ENCODE measurements at places on chromosomes 3 and 15.

DNA sequence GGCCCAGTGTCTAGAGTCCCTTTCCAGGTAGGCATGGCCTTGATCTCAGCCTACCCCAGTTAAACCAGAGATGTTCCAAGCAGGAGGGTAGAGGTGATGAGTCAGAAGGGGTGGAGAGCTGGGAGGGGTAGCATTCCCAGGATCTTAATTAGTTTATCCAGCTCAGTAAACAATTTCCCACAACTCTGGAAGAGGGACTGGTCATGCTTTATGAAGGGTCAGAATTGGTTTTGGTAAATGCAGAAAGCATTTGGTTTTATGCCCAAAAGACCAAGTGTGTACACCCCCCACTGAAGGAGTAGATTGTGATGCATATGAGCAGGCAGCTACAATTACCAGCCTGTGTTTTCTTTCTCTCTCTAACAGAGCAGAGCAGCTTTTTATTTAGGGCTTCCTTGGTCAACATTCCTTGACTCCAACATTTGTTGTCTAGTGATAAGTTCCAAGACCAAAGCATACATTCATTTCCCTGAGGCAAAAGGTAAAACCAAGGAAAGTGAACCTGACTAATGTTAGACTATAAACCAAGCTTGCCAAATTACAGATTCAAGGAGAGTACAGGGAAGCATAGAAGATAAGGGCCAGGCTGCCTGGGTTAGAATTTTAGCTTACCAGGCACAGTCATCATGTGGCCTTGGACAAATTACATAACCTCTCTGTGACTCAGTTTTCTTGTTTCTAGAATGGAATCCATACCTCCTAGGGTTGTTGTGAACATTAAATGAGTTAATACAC lies 17.6 kb downstream of the EXOSC7 start:
- no peak for DNase-seq

- DNase-seq, result no peak
These were observed 10.7 kb downstream of the MTHFS start for GRCh38 chr15:79886124-79886523.

GRCh38 chr15:45449916-45450867 lies 71.8 kb upstream of the GATM start:
- no peak for DNase-seq

- peak; percentile 10 for DNase-seq
These were observed 204.5 kb upstream of the CMC1 start for GRCh38 chr3:28036599-28037575.

DNA sequence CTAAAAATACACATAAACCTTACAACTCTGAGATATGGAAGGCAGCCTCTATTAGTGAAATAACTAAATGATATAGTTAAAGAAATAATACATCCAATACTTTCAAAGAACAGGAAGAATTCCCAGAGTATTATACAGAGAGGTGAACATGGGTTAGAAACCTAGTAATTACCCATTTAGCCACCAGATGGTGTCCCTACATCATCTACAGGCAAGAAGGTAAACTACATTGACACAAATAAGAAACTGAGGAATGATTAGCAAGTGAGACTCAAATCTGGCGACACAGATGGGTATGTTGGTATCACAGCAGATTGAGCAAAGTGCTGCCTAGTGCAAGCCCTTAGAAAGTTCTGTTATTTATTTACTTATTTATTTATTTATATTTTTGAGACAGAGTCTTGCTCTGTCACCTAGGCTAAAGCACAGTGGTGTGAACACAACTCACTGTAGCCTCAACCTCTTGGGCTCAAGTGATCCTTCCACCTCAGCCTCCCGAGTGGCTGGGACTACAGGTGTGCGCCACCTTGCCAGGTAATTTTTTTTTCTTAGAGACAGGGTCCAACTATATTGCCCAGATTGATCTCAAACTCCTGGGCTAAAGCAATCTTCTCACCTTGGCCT lies 28.2 kb downstream of the NEK4 start:
- DNase-seq, result no peak

GRCh38 chr3:30835667-30836066 lies 58.8 kb downstream of the GADL1 start:
- DNase-seq, result no peak

- no peak for DNase-seq
These were observed 144.3 kb downstream of the TJP1 start for GRCh38 chr15:29677871-29678461.

GRCh38 chr3:186169379-186169778 lies 60.5 kb upstream of the ETV5 start:
- no peak for DNase-seq

DNA sequence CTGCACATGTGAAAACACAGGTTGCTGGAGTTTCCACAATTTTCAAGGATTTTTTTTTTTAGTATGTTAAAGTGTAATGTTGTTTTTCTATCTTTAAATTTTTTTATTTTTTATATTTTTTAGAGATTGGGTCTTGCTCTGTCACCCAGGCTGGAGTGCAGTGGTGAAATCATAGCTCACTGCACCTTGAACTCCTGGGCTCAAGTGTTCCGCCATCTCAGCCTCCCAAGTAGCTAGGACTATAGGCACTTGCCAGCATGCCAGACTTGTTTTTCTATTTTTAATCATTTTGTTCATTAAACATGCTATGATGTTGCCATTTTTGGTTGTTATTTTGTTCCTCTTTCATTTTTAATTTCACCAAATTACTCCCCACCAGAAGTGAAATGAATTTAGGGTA lies 16.7 kb upstream of the THUMPD3 start:
- no peak for DNase-seq

Data from stimulated activated naive B cell treated with anti-CD40 and anti-IgM and Interleukin-4, amounts not matched to agents 10 μg/mL and 1 μg/mL and 100 μg/mL, for 72 hours (primary cell).